H1 (cell line): ENCODE measurements at places on chromosomes 3 and 15.

GRCh38 chr3:179733797-179734196 lies 81.0 kb downstream of the USP13 start:
- no peak overlapping the region for H3K27ac ChIP-seq
- no peaks in the 10 kb centered on the region for H3K4me1 ChIP-seq
- DNase-seq: no peak
- no peak overlapping the region for H3K4me3 ChIP-seq
- peaks cover 16% of the 10 kb centered on the region for H3K36me3 ChIP-seq

DNA sequence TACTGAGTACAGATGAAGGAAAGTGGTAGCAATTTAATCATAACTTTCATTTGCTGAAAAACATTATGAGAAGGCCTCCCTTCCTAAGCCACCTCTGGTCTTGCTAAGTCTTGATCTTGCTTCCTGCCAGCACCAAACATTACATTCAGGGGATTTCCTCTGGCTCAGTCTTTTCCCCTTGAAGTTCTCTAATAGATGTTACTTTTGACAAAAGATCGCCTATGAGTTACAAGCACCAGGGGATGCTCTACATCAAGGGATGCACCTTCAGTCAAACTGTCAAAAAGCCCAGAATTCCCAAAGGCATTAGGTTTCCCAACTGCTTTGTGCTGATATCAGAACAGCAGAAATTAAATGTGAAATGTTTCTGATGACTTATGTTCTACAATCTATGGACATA lies 47.3 kb downstream of the AQP9 start:
- DNase-seq: no peak
- H3K27me3 ChIP-seq: peaks cover 2% of the 10 kb centered on the region
- no peaks in the 10 kb centered on the region for H3K4me1 ChIP-seq

DNA sequence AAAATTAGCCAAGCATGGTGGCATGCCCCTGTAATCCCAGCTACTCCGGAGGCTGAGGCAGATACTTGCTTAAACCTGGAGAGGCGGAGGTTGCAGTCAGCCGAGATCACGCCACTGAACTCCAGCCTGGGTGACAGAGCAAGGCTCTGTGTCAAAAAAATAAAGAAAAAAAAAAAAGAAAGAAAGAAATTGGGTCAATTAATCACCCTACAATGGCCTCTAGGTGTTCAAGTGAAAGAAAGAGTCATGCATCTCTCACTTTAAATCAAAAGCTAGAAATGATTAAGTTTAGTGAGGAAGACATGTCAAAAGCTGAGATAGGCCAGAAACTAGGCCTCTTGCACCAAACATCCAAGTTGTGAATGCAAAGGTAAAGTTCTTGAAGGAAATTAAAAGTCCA lies 44.9 kb upstream of the GSK3B start:
- no peaks in the 10 kb centered on the region for H3K4me1 ChIP-seq
- H3K4me3 ChIP-seq: no peak overlapping the region
- DNase-seq: no peak
- H3K36me3 ChIP-seq: peaks cover 6% of the 10 kb centered on the region; the same call in 1 of the 2 replicates
- no peaks in the 10 kb centered on the region for H3K27me3 ChIP-seq

DNA sequence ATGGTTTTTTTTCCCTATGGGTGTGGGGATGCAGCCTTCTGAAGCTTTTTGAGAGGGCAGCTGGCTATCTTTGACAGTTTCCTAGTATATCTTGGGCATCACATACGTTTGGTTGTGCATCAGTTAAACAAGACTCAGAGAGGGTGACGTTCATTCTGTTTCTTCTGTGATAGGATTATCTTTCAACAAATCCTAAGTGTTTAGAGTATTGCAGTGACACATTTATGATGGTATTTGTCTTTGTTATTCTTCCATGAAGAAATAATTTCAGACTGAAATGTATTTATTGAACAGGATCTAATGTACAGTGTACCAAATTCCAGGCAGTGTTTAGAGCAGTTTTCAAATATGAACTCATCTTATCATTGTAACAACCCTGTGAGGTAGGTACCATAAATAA lies 114.4 kb downstream of the PLCL2 start:
- no peak overlapping the region for H3K4me3 ChIP-seq
- H3K27me3 ChIP-seq: peaks cover 82% of the 10 kb centered on the region
- DNase-seq: no peak
- no peaks in the 10 kb centered on the region for H3K4me1 ChIP-seq
- no peak overlapping the region for H3K27ac ChIP-seq

DNA sequence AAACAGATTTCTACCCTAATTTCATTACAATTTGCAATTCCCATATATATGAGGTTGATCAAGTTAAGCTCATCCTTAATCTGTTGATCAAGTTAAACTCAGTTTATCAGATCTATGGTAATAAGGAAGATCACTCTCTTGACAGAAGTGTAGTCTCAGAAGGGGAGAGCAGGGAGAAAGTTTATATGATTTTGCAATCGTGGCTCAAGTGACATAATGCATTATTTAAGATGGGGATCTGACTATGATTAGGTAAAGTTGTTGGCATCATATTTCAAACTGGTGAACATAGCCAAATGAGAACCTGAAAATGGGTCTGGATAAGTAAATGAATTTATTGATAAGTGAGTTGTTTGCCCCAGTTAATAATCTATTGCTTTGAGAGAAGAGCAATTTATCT lies 995.3 kb downstream of the OTOL1 start:
- no peak for DNase-seq
- H3K27ac ChIP-seq: no peak overlapping the region
- H3K4me1 ChIP-seq: no peaks in the 10 kb centered on the region
- H3K36me3 ChIP-seq: no peaks in the 10 kb centered on the region
- no peak overlapping the region for H3K4me3 ChIP-seq

DNA sequence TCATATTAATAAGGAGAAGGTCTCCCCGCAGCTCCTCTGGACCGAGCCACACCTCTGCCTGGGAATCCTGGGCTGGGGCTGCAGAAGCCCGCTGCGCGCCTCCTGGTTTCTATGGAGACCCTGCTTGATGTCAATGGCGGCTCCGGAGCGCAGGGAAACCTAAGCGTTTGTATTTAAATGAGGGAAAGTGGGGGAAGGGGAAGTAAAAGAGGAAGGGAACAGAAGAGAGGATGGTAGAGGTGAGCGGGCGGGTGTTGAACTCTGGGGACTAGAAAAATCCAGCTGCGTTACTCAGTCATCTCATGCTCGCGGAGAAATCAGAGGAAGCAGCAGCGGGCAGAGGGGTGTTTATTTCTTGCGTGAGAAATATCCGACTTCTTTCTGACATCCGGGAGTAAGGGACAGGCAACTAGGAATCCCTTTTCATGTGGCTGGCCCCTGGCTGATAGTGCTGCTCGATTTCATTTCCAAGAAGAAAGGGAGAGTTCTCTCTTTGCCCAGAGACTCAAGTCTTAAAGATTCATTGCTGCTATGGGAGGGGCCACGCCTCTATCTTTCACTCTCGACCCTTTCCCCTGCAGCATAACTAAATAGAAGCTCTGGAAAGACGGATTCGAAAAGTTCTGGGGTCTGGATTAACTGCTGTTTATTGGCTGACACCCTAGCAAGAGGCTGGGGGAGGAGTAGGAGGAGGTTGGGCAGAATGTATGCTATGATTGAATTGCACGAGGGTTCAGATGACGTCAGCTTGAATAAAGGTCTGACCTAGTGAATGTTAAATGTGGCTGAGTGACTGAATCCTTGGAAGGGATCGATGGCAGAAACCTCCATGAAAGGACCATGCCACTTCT lies 110.5 kb upstream of the GAP43 start:
- peaks cover 3% of the 10 kb centered on the region; the same call in 1 of the 2 replicates for H3K4me1 ChIP-seq
- H3K36me3 ChIP-seq: no peaks in the 10 kb centered on the region
- peak; percentile 80 for DNase-seq
- H3K27me3 ChIP-seq: no peaks in the 10 kb centered on the region

DNA sequence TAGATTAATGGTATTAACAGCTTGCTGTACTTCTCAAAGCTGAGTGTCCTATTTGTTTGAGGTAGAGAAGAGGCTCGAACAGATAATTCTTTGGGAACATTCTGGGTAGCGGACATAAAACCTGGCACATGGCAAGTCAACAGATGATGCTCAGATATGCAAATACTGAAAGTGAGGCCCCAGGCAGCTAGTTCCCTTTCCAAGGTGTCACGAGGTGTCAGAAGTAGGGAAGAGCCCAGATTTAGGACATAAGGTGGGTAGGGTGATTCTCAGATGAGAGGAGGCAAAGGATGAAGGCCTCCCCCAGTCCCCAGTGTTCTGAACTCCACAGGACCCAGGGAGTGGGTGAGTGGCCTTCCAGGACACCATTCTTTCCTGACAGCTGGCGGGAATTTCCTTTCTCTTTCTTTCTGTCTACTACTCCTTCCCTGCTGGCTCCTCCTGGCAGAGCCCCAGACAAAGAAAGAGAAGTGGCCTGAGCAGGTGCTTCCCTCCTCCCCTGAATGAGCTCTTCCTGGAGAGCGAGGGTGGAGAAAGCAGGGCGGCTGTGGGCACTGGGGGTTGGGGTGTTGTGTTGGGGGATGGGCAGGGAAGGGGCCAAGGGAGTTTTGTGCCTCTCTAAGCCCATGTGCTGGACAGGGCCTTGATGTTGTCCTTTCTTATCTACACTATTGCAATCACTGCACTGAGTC lies 87.5 kb downstream of the CORO2B start:
- no peaks in the 10 kb centered on the region for H3K36me3 ChIP-seq
- peak overlapping the region; percentile 44; the same call in 1 of the 2 replicates for H3K27ac ChIP-seq
- H3K4me1 ChIP-seq: peaks cover 13% of the 10 kb centered on the region; the same call in 1 of the 2 replicates
- DNase-seq: peak; percentile 55
- peaks cover 2% of the 10 kb centered on the region; the same call in 1 of the 2 replicates for H3K27me3 ChIP-seq

GRCh38 chr15:66233487-66234415 lies 19.8 kb downstream of the MEGF11 start:
- H3K36me3 ChIP-seq: no peaks in the 10 kb centered on the region
- no peaks in the 10 kb centered on the region for H3K4me1 ChIP-seq
- DNase-seq: peak; percentile 85
- H3K4me3 ChIP-seq: no peak overlapping the region
- H3K27me3 ChIP-seq: no peaks in the 10 kb centered on the region
- no peak overlapping the region for H3K27ac ChIP-seq

- no peaks in the 10 kb centered on the region for H3K27me3 ChIP-seq
- H3K4me1 ChIP-seq: peaks cover 10% of the 10 kb centered on the region
- no peak for DNase-seq
- no peak overlapping the region for H3K27ac ChIP-seq
- no peak overlapping the region for H3K4me3 ChIP-seq
Measured at GRCh38 chr3:123004201-123004918, 23.2 kb downstream of the SEMA5B start.

- H3K27me3 ChIP-seq: no peaks in the 10 kb centered on the region
- H3K27ac ChIP-seq: no peak overlapping the region
- H3K4me3 ChIP-seq: no peak overlapping the region
- H3K36me3 ChIP-seq: no peaks in the 10 kb centered on the region
Measured at GRCh38 chr3:133851266-133851906, 44.3 kb downstream of the RAB6B start.

DNA sequence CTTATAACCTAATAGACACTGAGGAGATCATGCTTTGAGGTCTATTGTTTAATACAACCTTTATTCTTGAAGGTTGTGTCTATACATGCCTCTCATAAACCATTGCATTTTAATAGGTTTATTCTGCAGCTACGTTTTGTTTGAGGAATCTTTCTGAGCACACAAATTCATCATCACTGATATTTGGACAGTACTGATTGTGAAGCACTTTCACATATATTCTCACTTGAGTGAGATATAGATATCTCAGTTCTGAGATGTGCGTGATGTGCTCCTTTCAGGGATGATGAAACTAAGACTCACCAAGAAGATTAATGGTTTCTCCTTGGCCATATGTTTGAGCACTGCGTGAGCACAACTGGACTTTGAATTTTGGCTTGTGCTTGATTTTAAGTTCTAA lies 374.4 kb downstream of the LPP start:
- no peaks in the 10 kb centered on the region for H3K27me3 ChIP-seq
- no peak overlapping the region for H3K27ac ChIP-seq
- DNase-seq: no peak
